ENCODE measurements at places on chromosomes 1 and 21.

DNA sequence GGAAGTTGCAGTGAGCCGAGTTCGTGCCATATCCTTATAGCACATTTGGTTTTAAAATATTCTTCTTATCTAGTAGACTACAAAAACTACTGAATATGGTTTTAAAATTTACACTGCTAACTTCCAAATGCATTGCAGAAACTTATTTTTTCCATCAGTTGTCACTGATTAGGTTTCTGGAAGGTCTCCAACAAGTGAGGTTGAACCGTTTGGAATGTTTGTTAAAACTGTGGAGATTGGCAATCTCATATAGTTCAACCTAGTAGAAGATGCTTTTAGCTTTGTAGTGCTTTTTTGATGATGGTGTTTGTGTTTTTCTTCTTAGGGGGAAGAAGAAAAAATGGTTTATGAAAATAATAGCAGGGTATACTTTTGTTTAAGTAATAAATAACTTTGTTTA lies 12.9 kb downstream of the CENPF start:
- DNase-seq = no peak

DNA sequence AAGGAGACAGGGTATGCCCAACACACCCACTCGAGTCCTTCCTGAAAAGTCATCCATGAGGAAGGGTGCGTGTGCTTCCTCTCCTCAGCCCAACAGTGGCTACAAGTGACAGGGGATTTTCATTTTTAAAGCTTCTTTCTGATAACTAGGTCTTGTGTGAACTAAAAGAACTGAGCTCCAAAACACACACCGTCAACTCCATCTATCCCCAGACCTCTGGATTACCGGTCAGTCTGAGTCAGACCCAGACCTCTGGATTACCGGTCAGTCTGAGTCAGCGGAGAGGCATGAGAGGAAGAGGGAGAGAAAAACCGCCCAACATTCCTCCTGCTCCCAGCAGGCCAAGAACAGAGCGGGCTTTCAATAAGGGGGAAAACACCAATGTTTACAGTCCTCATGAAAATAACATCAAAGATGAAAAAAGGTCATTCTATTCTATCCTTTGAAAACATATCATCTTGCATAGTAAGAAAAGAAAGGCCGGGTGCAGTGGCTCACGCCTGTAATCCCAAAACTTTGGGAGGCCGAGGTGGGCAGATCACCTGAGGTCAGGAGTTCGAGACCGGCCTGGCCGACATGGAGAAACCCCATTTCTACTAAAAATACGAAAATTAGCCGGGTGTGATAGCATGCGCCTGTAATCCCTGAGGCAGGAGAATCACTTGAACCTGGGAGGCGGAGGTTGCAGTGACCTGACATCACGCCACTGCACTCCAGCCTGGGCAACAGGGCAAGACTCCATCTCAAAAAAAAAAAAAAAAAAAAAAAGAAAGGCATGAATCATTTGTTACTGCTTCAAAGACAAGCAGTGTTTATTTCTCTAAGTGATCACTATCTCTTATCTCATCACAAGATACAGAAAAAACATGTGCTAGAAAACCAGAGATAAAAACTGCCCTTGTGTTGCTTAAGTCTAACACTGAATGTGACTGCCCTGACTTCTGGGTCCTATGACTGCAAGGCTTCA lies 3.4 kb downstream of the PTTG1IP start:
- peak; percentile 98 for DNase-seq

- no peak for DNase-seq
Observed at GRCh38 chr1:1601564-1602303, 1.8 kb upstream of the FNDC10 start.

DNA sequence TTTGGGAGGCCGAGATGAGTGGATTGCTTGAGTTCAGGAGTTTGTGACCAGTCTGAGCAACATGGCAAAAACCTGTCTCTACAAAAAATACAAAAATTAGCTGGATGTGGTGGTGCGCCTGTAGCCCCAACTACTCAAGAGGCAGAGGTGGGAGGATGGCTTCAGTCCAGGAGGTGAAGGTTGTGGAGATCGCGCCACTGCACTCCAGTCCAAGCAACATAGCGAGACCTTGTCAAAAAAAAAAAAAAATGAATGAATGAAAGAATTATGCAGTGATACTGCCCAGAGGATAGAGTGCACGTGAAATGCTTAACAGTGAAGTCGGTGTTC lies 429 bp upstream of the DPH2 start:
- no peak for DNase-seq

GRCh38 chr1:156102633-156103511 lies 11.6 kb upstream of the LMNA start:
- DNase-seq = peak; percentile 53

DNA sequence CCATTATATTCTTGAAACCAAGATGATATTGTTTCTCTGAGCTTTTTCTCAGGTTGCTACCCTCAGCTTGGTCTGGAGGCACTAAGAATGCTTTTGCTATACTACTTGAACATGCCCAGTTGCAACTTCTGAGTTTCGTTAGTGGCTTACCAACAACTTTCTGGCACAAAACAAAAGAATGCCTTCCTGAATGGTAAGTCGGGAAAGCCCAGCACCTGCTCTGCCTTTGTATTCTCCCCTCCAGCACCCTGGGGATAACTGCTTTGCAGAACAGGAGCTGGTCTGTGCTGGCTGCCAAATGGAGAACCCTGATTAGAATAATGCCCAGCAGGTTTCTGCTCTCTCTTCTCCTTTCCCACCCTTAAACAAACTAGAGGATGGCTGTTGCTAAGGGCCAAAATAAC lies 149.3 kb downstream of the TGFB2 start:
- no peak for DNase-seq

Measured in HT1080 (cell line).